ENCODE measurements at places on chromosomes 7 and 10.

DNA sequence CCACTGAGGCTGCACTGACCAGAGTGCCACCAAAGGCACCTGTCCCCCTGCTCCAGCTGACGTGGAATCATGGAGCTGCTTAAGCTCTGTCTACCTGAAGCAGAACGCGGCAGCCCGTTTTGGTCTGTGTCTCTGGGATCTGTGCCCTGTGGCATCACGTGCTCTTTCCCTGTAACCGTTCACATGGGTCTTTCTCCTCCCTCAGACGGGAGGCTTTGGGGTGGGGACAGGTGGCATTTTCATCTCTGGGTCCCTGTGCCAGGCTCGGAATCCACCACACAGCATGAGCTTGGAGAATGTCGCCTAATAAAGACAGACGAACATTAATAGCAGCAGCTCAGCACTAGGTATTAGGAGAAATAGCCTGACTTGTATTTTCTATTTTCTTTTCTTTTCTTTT lies 1.6 kb upstream of the ADAP1 start:
- no peak for DNase-seq

GRCh38 chr7:150968056-150968733 lies 9.9 kb downstream of the KCNH2 start:
- DNase-seq, result no peak

- no peak for DNase-seq
Measured at GRCh38 chr7:19815546-19815945, 42.1 kb upstream of the TMEM196 start.

- no peak for DNase-seq
Measured at GRCh38 chr7:52799817-52800216, 235.6 kb upstream of the POM121L12 start.

DNA sequence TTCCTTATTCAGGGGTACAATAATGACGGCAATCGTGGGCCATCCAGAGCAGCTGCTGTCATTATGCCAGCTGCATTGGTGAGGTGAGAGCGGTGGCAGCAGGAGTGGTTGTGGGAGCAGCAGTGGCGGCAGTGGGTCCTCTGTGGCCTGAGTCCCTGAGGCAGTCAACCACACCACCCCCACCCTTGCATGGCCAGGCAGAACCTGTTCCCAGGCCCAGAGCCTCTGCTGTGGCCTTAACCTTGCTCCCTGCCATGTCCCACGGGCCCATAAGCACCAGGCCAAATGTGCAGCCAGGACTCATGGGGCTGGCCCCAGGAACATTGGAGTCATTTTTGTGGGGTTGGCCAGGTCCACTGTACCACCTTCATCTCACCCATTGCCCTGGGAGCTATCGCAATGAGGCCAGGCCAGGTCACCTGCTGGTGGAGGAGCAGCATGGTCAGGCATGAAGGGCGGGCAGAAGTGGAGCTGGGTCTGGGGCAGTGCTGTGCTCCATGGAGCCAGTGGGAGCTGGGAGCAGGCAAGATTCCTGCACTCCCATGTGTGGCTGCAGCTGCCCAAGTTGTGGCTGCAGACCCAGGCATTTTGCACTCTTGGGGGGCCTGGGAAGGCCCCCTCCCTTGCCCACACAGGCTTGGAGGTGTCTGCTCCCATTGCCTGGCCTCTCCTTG lies 213.5 kb downstream of the GPR158 start:
- no peak for DNase-seq

DNA sequence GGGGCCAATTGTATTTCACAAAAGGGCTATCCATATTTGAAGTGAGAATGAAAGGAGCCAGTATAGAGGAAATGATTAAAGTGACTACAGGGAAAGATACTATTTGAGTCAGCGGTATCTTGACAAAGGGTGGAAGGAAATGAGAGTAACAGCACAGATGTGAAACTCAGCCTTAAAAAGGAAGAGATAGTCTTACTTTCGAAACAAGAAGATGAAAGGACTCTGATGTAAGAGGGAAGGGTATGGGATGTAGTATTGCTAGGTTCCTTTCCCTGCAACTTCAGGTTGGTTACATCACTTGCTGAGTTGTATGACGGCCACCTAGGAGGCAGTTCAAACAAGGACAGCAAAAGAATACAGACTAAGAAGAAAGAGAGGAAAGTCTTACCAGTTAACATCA lies 13.7 kb downstream of the CISD1 start:
- no peak for DNase-seq

GRCh38 chr7:71384094-71384493 lies 252.2 kb downstream of the GALNT17 start:
- DNase-seq, result no peak

GRCh38 chr10:48251525-48252353 lies 22.8 kb downstream of the FRMPD2 start:
- no peak for DNase-seq

- DNase-seq, result no peak
Measured at GRCh38 chr7:27944643-27945042, 204.7 kb downstream of the TAX1BP1 start.

Data from NCI-H446 treated with DMSO at 0.1 percent for 48 hours (cell line).